ENCODE measurements at places on chromosomes 2 and 18.
A peak's percentile ranks its signal among the peaks of the same experiment; 100 is the strongest.

DNA sequence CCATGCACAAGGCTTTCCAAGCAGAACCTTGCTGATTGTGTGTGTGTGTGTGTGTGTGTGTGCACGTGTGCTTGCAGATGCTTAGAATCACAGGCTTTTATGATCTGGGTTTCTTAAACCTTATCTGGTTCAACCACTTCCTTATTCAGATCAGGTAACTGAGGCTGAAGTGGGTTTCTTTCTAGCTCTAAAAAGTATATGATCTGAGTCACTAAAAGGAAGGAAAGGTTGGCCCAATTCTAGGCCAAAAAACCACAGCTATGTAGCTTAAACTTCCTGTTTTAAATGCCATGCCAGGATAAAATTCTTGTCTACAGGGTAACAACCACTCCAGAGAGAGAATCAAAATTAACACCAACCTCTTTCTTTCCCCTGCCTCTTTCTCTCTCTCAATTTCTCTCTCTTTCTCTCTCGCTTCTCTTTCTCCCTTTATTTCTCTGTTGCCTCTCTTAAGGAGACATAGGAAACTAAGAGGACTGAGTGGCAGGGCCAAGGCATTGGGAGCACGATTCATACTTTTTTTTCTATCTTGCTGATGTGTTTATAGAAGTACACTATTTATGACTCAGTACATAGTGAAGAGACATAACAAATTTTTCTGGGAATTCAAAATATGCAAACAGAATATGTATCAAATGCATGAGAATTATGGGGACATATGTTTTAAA, 140.3 kb downstream of the TRIB2 start:
- DNase-seq: peak; percentile 93

DNA sequence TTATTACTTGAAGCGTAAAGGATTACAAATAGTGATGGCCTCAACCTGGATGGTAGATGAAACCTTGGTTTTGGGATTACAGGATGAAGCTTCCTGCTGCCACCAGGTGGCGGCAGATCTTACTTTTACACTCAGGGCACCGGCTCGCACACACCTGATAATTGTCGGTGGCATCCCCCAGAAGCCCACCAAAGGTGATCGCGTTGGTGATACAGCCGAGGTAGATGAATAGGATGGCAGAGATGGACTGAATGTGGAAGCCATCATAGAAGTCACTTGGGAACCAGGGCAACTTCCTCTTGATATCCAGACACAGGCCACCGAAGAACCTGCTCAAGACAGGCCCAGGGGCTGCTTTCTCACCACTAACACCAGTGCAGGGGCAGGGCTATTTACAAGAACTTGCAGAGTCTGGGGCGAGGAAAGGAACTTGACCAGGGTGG, 51.8 kb downstream of the MTHFD2 start:
- DNase-seq: peak; percentile 28

GRCh38 chr2:120431386-120432292, 85.7 kb downstream of the INHBB start:
- no peak for DNase-seq

DNA sequence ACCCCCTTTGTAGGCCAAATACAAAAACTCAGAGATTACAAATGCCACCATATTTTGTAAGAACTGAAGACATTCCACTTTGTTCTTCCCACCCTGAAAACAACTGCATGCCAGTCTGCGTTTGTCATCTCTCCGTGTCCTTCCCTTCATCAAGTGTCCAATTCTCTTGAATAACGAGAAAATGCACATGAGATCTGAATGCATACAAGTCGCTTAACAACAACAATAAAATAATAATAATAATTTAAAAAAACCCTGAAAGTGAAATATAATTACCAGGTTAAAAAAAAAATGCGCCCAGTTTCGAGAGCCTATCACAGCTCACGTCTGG, 2.0 kb upstream of the SETBP1 start:
- no peak for DNase-seq

DNA sequence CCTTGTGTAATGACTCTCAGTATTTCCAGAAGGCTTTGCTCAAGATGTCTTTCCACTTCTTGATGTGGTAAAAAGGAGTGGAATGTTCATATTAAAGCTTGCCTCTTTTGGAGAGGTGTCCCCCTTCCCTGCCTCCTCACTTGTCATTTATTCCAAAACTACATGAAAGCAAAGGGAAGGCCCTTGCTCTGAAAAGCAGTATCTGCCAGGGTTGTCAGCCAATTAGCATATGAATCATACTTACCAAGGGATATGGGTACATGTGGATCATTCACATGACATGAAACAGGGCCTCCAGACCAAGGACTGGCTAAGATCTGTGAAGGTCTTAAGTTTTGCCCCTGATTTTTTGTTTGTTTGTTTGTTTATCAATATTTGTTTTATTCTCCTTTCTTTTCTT, 31.3 kb downstream of the ANXA4 start:
- DNase-seq: peak; percentile 40

DNA sequence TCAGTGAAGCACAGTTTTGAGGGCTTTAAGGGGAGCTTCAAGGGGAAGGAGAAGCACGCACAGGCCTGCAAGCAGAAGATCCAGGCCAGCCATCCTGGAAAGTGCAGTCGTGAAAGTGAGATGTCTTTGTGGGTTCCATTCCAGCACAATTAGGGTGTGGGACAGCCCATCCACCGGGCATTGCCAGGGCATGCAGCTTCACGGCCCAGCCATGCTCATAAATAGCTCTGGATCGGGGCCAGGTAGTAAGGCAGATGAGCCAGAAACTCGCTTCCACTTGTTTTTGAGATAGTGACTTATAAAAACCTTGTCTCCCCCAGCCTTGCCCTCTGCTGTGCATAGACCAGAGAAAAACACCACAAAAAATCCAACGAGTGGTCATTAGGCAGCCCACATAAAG, 21.0 kb downstream of the KDSR start:
- DNase-seq: no peak

DNA sequence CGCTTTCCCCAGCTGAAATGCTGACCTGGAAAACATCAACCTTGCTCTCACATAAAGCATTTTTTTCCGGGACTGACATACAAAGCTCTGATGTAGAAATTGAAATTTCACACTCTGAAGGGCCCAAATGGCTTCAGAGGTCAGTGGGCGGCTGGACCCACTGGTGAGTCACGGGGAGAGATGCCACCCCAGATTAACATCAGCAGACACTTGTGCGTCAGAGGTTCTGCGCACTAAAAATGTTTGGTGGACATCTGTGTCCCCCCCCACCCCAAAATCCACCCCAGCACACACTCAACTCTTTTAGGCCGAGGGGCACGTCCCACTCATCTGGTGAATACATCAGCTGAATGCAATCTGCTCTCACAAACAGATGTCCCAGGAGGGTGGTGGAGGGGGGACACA, 208.9 kb downstream of the ASB1 start:
- no peak for DNase-seq

- DNase-seq: peak; percentile 97
Measured at GRCh38 chr2:5691985-5692529, at the start of gene SOX11. SOX11 (plus strand) TSS chr2:5692384; CDS start chr2:5692722, 338 bp downstream.

DNA sequence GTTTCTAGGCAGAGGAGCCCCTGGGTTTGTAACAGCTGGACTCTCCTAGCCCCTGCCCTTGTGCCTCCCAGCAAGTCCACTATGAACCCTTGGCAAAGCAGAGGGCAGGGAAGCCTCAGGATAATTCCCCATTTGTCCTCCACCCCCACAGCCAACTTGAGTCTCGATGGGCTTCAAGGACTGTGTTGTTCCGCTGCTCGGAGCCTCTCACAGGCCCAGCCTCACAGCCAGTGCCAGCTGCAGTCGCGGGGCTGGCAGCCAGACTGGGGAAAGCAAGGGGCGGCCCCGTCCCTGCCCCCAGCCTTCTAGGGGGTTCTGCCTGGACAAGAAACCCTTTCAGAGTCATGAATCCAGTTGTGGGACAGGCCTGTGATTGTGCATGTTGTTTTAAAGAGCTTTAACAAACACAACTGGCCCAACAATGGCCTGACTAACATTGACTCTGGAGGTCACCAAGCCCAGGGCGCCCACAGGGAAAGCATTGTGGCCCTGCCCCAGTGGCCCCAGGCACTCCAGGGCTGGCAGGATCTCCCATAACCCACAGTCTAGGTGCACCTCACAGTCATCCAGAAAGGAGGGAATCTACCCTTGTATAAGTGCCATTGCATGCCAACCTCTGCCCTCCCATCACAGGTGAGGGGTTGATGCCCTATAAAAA, 71.8 kb upstream of the DAPL1 start:
- no peak for DNase-seq

- DNase-seq: peak; percentile 38
Measured at GRCh38 chr18:23067236-23067635, 68.0 kb upstream of the CABLES1 start.

- DNase-seq: no peak
Measured at GRCh38 chr18:8286303-8286702, 322.9 kb upstream of the RAB12 start.

DNA sequence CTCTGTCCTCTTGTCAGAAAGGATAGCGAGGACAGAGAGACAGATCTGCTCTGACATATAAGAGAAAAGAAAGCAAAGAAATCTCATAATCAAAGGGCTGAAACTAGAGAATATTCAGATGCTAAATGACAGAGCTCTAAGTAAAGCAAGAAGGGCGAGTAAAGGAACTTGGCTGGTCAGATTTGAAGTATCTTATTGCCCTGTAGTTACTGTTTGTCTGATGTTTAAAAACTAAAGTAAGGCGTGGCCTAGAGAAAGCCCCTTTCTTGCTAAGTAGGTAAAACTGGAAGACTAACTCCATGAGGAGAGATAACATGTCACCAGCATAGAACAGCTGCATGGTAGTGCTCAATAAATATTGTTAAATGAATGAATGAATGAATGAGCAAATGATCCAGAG, 70.0 kb downstream of the CRACDL start:
- DNase-seq: no peak

- DNase-seq: no peak
Measured at GRCh38 chr18:46609048-46609447, 48.0 kb downstream of the LOXHD1 start.

DNA sequence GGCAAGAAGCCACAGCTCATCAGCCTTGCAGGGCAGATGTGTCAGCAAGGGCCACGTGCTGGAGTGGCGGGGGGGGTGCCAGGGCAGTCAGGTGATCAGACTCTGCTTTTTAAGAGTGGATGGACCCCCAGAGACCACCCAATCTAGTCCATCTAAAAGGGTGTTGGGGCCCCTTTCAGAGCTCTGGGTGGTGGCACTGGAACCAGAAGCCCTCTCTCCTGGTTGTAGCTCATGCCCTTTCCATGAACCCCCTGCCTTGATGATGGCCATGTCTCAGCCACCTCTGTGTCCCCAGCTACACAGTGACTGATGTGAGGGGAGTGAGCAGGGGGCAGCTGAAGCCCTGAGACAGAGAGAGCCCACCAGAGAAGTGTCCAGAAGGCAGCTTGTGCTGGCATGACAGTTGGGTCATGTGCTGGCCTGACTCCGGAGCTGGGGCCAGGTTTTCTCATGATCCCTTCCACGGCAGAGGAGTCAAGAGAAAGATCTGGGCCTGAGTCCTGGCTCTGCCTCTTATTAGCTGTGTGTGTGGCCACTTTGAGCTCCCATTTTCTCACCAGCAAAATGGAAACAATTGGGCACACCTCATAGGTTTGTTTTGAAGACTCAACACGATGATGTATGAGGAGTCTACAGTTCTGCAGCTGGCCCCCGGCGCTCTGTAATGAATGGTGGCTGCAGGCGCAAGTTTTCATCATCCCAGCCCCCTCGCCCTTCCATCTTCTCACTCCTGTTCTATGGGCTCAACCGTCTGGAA, 195.7 kb downstream of the ZFP36L2 start:
- DNase-seq: no peak

GRCh38 chr18:47901624-47902362, 28.7 kb downstream of the SMAD2 start:
- no peak for DNase-seq

- no peak for DNase-seq
Measured at GRCh38 chr2:62334440-62335058, 138.6 kb downstream of the B3GNT2 start.

DNA sequence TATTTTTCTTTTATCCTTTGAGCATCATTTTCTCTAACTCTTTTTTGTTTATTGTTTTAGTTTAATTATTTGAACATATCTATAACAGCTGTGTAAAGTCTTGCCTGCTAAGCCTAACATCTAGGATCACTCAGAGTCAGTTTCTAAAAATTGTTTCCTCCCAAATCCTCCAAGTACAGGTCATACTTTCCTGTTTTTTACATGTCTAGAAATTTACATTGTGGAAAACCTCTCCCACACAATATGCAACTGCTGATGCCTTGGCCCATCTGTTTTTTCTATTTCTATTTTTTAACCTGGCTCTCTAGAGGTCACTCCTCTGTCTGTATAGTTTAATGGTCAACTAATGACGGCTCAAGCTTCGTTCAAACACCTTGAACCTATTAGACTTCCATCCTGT, 261.0 kb downstream of the HRH4 start:
- no peak for DNase-seq

GRCh38 chr18:11553098-11553940, 56.1 kb upstream of the SLC35G4 start:
- DNase-seq: peak; percentile 63

GRCh38 chr2:13768274-13768673, 864.2 kb upstream of the LRATD1 start:
- no peak for DNase-seq

DNA sequence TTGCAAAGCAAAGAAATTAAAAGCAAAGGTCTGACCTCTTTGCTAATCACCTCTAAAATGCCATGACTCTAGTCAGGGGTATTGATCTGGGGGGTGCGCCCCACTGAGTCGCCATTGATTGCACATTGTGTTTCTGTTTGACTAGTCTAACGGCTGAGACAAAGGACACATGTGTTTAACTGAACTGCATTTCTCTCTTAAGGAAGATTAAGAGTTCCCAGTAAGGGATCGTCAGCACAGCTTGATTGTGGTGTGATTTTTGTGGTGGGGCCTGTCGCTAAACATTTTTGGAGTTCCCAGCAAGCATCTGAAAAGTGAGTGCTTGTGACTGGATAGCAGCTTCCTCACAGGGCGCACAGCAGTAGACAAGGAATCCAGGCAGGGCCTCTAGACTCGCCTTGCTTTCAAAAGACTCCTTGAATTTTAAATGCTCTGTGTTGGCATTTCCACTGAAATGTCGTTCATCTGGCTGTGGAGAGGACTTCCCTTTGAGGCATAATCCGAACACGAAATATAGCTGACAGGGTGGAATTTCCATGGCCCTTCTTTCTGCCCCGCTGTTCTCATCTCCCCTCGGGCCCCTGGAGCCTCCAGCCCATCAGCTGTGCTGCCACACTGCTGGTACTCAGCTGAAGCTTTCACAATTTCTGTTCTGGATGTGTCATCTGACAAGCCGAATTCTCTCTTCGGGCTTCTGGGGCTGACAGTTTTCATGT, 126.3 kb downstream of the FAM168B start:
- no peak for DNase-seq

- DNase-seq: peak; percentile 36
Measured at GRCh38 chr2:101380376-101380775, 6.9 kb downstream of the CREG2 start.

DNA sequence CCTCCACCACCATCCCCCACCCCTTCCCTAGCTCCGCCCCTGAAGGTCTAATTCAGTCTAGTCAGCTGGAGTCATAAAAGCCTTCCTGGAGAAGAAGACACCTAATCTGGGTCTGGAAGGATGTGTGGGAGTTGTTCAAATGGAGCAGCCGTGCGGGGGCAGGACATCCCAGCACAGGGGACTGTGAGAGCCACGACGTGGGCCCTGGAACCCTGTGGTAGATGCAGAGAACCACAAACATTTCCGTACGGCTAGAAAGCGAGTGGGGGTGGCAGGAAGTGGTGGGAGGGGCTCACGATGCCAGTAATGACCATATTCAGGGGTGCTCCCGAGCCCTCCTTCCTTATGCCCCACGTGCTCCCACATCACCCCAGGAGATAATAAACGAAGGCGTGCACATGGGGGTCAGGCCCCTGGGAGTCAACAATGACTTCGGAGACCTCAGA, 20.9 kb upstream of the COL6A3 start:
- DNase-seq: peak; percentile 92

- peak; percentile 44 for DNase-seq
Measured at GRCh38 chr2:26503231-26503880, 25.4 kb upstream of the OTOF start.
